ENCODE measurements at places on chromosomes 5 and 9. TPM values are rescaled to one million over a fixed set of nuclear protein-coding genes. Genes with fewer than 3 reads are reported as not detected.
A peak's percentile ranks its signal among the peaks of the same experiment; 100 is the strongest.

Gene WNT8A
- total RNA-seq = 0.97 TPM

Gene ZDHHC11B
- 8.6 TPM for total RNA-seq

GRCh38 chr5:179377421-179378115, 32.3 kb upstream of the ADAMTS2 start:
- ATAC-seq = no peak

DNA sequence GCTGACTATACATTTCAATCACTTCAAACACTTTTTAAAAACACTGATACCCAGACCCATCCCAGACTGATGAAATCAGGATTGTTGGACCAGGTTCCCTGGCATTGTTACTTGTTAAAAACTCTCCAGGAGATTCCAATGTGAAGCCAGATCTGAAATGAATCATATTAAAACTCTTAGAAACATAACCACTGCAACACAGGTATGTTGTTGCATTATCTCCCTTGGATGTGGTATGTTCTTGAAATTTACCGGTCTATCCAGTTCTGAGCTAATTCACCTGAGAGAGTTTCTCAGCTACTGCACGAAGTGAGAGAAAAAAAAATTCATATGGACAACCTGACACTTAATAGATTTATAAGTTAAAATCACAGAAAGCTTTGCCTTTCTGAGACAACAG, 21.8 kb downstream of the MEF2C start:
- ATAC-seq = no peak

DNA sequence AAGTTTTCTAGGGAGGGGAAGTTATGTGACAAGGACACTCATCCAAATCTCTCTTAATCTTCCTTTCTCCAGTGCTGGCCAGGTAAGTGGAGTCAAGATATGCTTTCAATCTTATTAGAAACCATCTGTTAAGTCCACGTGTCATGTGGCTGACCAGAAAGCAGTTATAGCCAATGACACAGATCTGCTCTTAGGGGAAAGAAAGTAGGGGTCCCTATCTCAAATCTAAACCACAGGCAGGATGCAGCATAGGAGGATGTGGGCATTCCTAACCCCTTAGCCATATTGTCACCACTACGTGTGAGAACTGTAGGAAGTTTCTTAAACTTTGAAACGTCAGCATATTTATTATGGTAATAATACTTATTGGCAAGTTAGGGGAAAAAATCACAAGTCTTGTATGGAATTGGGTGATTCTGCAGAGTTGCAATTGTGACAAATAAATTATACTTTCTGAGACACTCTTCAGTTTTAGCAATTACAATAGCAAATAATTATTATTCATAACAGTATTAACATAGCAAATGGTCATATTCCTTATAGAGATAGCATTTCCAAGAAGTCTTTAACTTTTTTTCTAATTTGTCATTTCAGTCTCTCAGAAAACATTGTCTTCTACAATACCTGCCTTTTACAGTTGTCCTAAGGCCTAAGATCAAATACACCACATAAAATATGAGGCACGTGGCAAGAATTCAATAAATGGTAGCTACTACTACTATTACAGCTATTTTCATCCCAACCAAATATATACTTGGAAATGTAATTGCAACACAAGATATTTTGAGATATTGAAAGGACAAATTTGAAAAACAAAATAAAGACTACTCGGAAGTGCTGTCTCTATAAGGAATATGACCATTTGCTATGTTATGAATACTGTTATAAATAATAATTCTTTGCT, 236.9 kb downstream of the PDE4D start:
- ATAC-seq = no peak

DNA sequence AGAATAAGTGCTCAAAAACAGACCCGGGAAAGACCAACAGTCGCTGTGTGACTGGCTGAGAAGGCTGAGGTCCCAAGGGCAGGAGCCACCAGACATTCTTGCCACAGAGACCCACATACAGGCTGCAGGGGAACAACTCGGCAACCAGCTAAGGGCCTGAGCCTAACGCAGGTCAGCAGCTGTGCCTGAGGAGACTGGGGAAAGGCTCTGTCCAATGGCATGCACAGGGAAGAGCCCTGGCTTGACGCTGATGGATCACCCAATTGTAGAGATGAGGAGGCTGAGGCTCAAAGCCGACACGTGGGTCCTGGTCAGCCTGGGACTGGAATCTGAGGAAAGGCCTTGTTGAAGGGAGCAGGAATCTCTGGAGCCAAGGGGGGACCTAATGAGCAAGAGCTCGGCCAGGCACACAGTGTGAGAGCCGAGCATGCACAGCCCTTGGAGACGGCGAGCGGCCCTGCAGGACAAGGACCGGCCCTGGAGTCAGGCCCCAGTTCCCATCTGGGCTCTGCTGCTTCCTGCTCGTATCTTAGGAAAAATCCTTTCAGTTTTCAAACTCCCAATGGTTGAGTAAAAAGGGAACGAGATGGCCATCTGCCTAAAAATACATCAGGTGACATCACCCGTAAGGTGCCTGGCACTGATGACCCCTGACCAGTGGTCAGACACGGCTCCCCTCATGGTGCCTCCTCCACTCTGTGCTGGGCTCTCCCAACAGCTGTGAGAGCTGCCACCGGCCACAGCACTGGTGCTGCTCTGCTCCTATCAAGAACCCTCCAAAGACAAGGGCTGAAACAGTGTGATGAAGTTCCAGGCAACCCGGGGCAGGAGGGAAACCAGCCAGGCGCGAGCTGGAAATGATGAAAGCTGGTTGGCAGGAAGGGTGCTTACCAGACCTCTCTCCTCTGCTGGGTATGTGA, 16.4 kb downstream of the LMAN2 start:
- no peak for ATAC-seq

Gene BARHL1
- total RNA-seq = not detected

Gene ZDHHC11
- total RNA-seq = 11.9 TPM

Gene GEMIN5
- total RNA-seq = 42.2 TPM

Gene GARNL3
- total RNA-seq = 28.8 TPM

GRCh38 chr5:136901-137300, 44.9 kb downstream of the PLEKHG4B start:
- ATAC-seq = no peak

- no peak for ATAC-seq
These were observed 1227.2 kb upstream of the WWC1 start for GRCh38 chr5:167064198-167064776.

Gene IL9
- total RNA-seq = not detected

DNA sequence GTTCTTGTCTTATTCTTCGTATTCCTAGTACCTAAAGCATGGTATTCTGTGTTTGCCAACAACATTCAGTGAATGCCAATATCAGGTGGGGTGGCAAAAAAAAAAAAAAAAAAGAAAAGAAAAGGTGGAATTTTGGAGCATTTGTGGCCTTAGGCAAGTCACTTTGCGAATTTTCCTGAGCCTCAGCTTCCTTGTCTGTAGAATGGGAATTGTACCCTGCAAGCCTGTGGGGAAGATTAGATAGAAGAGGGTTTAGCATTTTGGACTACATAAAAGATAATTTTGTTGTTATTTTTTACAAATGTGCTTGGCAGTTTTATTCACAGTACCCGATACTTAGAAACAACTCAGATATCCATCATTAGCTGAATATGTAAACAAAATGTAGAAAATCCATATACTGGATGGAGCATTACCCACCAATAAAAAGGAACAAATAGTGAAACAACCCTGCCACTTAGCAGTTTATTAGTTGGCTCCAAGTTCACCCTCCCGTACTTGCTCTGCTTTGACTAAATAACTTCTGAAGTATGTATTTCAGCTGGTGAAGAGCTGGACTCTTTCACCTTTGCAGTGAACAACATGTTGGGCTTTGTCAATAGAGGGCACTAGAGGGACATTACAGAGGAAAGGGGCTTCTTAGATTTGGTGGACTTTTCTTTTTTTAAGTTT, 13.6 kb downstream of the UBE2D2 start:
- ATAC-seq = peak; percentile 67

GRCh38 chr5:15885156-15885555, 294.4 kb downstream of the MARCHF11 start:
- no peak for ATAC-seq

DNA sequence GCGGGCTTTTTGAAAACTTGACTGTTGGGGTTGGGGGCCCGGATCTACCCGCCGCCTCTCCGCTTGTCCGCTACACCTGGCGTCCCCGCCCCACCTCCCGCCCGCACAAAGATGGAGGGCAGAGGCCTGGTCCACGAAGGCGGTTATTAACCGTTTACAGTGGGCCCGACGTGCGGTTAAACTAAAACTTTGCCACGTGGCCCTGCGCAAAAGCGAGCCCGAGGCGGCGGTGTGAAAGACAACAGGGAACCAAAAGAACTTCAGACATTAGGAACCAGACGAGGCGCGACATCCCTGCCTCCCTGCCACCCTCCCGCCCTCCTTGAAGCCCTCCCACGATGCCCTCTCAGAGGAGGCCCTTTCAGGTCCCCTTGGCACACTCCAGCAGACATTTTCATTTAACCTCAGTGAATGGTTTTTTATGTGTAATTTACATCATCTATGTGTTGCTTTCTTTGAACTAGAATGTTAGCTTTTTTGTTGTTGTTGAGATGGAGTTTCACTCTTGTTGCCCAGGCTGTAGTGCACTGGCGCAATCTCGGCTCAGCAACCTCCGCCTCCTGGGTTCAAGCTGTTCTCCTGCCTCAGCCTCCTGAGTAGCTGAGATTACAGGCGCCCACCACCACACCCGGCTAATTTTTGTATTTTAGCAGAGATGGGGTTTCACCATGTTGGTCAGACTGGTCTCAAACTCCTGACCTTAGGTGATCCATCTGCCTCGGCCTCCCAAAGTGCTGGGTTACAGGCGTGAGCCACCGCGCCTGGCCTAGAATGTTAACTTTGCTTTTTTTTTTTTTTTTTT, 999 bp upstream of the HNRNPA0 start:
- no peak for ATAC-seq

GRCh38 chr5:179893958-179894895, 13.5 kb downstream of the TBC1D9B start:
- ATAC-seq = no peak

GRCh38 chr9:90064248-90064647, 459.4 kb downstream of the GADD45G start:
- ATAC-seq = no peak

DNA sequence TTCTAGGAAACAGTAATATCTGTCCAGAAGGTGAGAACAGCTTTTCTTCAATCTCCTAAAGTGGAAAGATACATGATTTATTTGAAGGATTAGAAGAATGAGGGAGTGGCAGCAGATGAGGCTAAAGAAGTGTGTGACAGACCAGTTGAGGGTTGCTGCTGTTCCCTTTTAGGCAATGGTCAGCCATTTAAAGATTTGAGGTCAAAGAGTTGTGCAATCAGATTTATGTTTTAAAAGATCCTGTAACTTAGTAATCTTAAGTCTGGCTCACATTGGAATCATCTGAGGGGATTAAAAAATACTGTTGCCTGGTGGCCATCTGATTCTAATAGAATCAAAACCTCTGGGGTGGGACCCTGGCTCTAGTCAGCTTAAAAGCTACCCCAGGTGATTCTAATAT, 4.3 kb upstream of the SGCD start:
- no peak for ATAC-seq

Gene RCL1
- total RNA-seq = 15.0 TPM

GRCh38 chr5:92599217-92599810, 981.7 kb downstream of the NR2F1-AS1 start:
- ATAC-seq = no peak

Gene SPACA9
- 5.6 TPM for total RNA-seq
